Adipocyte (in vitro differentiated cells): ENCODE measurements at places on chromosomes 6 and 20.

DNA sequence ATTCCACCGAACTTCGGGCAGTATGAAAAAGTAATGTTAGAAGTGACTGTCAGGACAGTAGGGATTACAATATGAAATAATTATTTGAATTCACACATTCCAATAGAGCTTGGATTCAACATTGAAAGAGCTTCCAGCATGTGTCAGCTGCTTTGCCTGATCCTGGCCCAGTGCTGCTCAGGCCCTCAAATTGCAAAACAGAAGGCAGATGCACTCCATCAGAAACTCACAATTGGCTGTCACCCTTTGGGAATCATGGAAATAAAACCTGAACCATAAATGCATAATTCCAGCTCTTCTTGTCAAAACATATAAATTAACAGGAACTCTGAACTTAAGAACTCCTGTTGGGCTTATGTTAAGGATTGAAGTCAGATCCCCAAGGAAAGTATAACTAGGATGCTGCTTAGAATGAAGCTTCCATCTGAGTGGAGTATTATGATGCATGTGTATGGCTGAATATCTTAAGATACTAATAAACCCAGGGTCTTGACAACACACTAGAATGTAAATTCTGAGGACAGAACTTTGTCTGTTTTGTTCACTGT, 1.8 kb upstream of the NDUFAF4 start:
- DNase-seq, result peak; percentile 14

GRCh38 chr6:157908369-157909281, 73.0 kb upstream of the SYNJ2 start:
- DNase-seq, result no peak

- no peak for DNase-seq
These were observed 2.6 kb upstream of the GID8 start for GRCh38 chr20:62935204-62935967.

- no peak for DNase-seq
These were observed 62.2 kb upstream of the FABP7 start for GRCh38 chr6:122717350-122717749.

DNA sequence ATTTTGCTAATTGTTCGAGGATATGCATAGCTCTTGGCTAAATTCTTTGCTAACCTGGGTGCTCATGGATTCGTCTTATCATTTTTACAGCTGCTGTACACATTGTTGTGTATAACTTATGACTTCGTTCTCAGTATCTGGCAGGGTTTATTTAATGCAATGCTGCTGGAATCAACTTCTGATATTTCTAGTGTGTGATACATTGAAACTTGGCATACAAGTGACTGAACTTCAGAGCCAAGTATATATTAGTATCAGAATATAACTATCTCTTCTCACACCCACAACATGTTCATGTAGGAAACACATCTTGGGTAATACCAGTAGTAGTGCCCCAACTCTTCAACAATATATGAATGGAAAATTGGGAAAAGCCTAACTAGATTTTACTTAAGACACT, 764.2 kb downstream of the TENT5A start:
- no peak for DNase-seq

DNA sequence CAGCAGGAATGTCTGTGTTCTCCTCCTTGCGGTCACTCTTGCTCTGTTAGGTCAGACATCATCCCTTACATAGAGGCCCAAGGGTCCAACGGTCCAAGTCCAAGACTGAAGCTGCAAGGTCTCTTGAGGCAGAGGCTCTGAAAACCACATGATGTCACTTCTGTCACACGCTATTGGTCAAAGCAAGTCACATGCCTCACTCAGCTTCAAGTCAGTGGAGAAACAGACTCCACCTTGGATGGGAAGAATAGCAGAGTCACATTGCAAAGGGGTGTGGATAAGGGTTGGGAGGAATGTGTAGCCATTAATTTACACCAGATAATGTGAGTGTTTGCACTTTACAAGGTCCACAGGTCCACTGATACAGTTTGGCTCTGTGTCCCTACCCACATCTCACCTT, 17.5 kb downstream of the SLC52A3 start:
- no peak for DNase-seq

DNA sequence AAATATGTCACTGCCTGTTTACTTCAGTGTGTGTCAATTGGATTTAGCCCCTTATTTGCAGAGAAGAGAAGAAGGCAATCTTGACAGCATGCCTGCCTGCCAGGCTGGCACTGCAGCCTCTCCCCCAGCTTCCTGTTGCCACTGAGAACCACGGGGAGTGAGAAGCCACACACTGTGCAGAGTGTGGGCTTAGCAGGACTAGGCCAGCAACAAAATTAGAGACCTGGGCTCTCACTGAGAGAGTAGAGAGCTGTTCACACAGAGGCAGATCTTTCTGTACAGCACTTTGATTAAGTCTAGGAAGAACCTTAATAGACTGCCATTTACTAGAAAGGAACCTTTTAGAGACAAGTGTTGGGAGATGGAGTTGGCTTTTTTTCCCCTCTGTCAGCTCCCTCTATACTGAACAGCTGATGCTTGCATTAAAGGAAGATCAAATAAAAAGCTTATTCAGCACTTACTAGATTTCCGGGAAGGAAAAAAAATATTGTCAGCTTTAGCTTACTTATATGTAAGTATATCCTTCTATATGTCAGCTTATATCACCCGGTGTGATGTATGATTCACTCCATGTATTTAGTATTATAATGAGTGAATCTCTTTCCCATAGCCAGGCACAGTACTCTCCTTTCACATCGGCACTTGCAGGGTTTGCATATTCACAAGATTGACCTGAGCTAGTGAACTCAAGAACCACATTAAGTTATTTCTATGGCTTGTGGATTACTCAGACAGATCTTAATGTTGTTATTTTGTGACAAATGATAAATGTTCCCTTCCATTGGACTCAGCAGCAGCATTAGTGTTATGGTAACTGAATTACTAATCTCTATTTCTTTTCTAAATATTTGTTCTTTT, 851.0 kb upstream of the EPHA7 start:
- DNase-seq, result no peak

DNA sequence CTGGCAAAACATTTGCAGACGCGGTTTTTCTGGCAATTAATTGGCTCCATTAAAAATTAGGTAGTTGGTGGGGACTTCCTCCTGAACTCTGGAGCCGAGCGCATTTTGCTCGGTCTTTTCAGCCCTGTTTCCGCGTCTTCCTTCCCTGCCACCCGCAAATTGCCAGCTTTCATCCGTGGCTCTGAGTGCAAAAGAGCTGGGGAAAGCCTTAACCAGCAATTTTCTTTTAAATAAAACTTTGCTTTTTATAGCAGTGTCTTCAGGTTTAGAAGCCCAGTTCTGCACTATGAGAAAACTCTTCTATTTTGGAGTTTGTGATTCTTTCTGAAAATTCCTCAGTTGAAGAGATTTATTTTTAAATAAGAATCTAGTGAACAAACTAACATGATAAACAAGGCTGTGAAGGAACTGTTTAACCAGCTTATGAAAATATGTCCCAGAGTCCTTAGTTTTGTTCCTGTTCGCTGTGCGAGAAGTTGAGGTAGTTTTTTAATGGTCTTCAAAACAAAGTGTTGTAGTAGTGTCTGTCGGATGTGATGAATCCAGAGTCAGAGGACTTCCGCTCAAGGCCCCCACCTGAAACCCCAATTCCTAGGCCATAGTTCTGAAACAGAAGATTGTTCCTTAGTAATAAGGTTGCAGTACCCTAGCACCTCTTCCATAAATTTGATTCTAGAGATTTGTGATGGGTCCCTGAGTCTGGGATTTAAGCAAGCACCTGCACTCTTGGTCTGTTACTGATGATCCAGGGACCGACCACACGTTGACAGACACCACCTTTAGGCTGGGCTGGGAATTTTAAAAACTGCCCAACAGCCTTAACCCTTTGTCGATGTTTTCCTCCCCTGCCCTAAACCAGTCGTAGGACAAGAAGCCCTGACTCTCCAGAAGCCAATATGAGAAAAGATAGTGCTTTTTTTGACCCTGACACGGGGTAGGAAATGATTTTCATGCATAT, 950 bp downstream of the KCTD20 start:
- peak; percentile 58 for DNase-seq

DNA sequence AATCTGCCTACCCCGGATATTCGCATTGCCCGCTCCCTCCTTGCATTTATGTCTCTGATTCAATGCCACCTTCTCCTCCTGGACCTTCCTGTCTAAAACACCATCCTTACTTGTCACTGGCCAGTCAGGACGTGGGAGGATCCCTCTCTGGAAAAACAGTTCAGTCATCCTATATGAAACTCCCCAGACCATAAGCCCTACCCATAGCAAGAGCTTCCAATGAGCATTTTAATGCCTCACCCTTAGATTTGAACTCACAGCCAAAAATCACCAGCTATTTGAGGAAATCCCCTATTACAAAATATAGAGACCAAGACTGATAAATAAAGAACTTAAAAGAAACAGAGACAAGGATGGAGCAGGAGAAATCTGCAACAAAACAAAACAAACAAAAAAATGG, 86.4 kb downstream of the SHLD1 start:
- DNase-seq, result no peak

GRCh38 chr6:31734821-31735406, 1.4 kb downstream of the CLIC1 start:
- DNase-seq, result peak; percentile 67

GRCh38 chr6:85641522-85641896, 1.2 kb downstream of the SYNCRIP start:
- no peak for DNase-seq

- no peak for DNase-seq
These were observed 111.7 kb upstream of the TMEM170B start for GRCh38 chr6:11425876-11426275.

DNA sequence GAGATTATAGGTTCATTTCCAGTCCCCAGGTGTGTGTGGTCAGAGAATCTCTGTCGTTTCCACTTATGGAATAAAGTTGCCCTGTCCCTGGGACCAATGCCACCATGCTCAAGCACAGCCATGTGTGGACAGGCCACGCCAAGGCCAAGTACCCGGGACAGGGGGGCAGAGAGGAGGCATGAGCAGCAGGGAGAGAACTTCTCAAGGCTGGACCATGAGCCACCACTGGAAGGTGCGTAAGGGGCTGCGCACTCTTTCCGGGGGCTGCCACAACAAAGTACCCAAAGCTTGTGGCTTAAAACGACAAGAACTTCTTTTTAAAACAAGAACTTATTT, 209.2 kb upstream of the KCNQ5 start:
- DNase-seq, result no peak

DNA sequence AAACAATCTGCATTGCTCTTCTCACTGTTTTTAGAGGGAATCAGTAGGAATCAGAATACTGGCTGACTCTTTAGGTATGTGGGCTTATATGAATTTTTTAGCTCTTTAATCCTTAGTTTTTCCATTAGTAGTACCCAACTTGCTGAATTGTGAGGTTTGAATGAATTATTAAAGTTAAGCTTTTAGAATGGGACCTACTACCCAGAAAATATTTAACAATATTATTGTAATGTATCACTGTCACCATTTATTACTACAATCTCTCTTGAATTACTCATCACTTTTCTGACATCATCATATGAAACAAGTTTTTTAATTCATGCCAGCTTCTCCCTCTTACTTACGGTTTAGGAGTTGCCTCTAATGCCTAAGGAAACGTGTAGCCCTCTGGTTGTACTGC, 212.7 kb downstream of the BCKDHB start:
- no peak for DNase-seq

DNA sequence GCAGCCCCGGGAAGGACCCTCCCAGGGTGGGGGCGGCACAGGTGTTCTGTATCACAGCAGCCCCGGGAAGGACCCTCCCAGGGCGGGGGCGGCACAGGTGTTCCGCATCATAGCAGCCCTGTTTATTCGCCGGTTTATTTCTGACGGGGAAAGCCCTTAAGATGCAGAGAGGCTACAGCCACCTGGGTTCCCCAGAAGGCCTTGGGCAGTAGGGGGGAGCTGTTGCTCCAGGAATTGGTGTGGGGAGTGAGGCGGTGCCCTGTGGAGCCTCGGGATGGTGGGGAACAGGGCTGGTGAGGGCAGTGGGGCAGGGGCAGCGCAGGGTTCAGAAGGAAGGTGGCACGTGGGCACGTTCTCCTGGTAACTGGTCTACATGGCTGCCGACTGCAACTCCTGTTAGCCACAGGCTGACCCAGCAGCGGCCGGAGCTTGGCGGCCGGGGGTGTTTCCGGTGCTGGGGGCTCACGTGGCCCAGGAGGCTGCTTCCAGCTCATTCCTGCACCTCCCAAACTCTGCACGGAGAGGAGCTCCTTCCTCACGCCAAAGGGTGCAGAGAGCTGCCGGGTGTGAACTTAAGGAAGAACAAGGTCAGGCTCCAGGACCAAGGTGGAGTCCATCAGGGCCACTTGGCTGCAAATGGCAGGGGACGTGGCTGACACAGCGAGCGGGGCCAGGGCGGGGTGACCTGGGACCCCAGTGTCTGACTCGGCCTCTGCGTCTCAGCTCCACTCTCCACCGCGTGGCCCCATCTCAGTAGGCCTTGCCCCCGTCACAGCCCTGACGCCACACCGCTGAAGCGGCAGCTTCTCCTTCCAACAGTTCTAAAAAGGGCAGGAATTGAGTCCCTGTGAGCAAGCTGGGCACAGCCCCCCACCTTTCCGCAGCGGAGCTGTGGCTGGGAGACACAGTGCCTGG, 13.2 kb downstream of the SLCO4A1 start:
- no peak for DNase-seq

DNA sequence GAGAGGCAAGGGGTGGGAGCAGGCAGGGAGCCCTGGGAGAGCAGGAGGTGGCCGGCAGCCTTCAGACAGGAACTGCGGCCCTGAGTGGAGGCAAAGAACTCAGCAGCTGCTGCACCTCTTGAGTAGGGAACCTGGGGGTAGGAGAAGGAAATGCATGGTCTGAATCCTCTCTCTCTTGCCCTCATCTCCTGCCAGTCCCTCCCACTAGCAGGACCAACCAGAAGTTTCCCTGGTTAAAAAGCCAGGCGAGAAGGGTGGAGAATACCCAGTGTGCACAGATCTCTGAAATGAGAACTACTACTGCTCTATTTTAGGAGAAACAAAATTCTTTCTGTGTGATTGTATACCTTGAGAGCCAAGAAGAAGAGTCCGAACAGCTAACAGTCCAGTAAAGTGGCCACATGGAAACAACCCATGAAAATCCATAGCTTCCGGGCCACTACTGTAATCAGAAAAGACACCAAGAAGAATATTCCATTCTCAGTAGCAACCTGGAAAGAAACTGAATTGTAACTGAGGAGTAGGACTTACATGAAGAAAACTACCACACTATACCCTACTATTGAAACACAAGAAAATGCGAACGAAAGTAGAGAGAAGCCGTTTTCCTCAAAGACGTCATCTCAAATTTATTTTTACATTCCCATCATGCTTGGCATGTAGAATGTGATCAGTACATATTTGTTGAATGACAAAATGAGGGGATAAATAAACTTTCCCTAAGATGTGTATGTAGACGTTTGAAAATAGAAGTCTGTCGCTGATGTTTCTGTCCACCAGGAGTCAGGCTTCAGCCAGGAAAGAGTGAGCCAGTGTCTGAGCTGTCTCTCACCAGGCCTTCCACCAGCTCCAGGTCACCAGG, 25.6 kb downstream of the WRNIP1 start:
- peak; percentile 93 for DNase-seq

- DNase-seq, result no peak
These were observed 54.3 kb upstream of the NOX3 start for GRCh38 chr6:155509743-155510475.

GRCh38 chr6:163128324-163128723, 286.2 kb upstream of the QKI start:
- DNase-seq, result no peak
